ENCODE measurements at places on chromosomes 11 and 22.

DNA sequence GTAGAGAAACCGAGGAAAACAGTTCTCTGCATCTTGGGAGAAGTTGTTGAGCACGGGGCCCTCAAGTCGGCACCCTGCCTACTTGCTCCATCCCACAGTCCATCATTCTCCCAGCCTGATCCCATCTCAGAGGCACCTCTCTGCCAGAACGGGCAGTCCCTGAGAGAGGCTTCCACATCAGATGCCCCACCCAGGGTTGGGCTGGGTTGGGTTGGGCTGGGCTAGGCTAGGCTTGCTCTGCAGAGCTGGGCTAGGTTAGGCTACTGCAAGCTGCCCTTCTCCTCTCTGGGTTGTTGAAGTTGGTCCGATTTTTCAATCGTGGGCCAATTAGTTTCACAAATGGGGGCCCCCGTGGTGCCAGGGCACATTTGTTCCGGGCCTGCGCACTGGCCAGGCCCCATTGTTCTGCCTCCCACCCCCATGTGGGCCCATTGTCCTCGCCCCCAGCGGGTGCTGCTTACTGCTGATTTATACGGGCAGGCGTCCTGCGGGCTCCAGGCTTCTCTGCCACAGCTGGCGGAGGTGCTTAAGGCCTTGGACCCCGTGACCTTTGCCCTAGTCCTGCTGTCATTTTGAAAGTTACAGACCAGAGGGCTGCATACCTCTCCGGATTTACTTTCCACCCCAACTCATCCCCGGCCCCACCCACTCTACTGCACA is 63.7 kb upstream of the NNMT start:
- no peak for DNase-seq

GRCh38 chr11:34850334-34850733 is 65.8 kb downstream of the APIP start:
- no peak for DNase-seq

DNA sequence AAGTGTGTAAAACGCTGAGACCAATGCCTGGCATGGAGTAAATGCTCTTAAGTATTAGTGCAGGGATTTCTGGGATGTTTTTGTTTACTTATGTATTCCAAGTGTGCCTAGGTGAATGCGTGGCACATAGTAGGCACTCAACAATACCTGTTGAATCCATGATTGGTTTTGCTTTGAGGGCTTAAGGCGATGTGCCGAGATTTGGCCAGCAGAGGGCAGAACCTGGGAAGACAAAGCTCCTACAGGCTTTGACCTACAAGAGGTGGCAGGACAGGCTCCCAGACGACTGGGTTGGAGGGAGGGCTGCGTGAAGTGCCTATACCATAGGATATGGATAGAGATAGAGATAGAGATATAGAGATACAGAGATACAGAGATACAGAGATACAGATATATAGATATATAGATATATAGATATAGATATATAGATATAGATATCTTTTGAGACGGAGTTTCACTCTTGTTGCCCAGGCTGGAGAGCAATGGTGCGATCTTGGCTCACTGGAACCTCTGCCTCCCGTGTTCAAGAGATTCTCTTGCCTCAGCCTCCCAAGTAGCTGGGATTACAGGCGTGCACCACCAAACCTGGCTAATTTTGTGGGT is 13.9 kb downstream of the KCNE3 start:
- DNase-seq = peak; percentile 58

- DNase-seq = peak; percentile 65
Observed at GRCh38 chr11:13440100-13440855, 22.7 kb downstream of the BTBD10 start.

DNA sequence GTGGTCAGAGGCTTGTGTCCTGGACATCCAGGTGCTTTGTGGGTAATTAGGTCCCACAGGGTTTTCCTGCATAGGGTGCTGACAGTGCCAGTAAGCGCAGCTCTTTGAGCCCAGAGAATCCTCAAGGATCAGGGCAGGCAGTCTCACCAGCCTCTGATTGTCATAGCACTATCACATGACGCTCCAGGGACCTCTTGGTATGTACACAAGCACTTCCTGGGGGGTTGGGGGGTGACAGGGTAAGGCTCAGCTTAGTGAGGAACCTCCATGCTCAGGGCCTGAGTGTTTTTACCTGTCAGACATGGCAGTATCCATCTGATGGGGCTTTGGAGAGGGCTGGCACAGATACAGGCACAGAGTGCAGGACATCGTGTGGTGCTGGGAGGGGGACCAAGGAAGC is 27.9 kb upstream of the SUSD2 start:
- peak; percentile 91 for DNase-seq

All from hepatic stellate cell (primary cell).